ENCODE measurements at places on chromosomes 11 and 22. TPM values are rescaled to one million over a fixed set of nuclear protein-coding genes. Genes with fewer than 3 reads are reported as not detected.

DNA sequence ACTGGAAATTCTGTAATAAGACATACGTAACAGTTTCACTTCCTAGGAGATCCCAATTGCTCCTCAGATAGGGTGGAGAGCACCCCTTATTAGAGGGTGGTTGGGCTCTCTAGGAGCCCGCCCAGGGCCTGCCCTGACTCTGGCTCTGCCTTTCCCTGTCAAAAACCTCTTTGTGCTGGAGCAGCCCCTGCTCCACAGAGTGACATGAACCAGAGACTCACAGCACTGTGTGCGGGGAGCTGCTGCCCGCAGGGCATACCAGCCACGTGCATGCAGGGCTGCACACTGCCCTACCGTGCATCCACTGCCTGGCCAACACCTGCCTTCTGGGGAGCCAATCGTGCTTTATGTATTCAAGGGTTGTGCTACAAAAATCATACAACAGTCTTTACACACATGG lies 24.3 kb downstream of the KCNQ1OT1 start:
- H3K27me3 ChIP-seq = no peaks in the 10 kb centered on the region
- DNase-seq = peak; percentile 4
- no peak overlapping the region for H3K27ac ChIP-seq
- peaks cover 4% of the 10 kb centered on the region for H3K4me1 ChIP-seq
- no peaks in the 10 kb centered on the region for H3K36me3 ChIP-seq

- H3K4me3 ChIP-seq = no peak overlapping the region
- H3K4me1 ChIP-seq = peaks cover 6% of the 10 kb centered on the region
- no peaks in the 10 kb centered on the region for H3K27me3 ChIP-seq
- no peak overlapping the region for H3K27ac ChIP-seq
- H3K36me3 ChIP-seq = no peaks in the 10 kb centered on the region
These were observed 33.1 kb downstream of the HIPK3 start for GRCh38 chr11:33290319-33290718.

DNA sequence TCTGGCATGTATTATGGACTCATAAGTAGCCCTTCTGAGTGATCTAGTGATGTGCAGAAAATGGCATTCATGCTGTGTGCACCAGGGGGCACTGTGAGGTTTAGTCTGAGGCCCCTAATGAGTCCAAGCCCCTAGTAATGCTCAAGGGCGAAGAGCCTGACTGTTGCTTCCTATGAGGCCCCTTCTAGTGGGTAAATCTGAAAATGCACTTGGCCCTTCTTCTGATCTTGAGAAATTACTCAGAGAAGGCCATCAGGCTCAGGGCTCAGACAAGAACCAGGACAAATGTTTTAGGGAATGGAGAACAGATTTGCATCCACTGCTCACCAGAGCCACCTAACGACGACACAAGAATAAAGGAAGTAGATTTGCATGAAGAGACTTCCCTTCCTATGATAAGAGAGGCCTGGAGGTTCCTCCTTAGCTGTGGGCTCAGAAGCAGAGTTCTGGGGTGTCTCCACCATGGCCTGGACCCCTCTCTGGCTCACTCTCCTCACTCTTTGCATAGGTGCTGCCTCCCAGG lies 75.8 kb downstream of the GGTLC2 start:
- no peaks in the 10 kb centered on the region for H3K4me1 ChIP-seq
- no peaks in the 10 kb centered on the region for H3K36me3 ChIP-seq
- no peaks in the 10 kb centered on the region for H3K27me3 ChIP-seq
- peak; percentile 51 for DNase-seq
- H3K27ac ChIP-seq = no peak overlapping the region

C22orf31 gene
- total RNA-seq = 1.8 TPM

DNA sequence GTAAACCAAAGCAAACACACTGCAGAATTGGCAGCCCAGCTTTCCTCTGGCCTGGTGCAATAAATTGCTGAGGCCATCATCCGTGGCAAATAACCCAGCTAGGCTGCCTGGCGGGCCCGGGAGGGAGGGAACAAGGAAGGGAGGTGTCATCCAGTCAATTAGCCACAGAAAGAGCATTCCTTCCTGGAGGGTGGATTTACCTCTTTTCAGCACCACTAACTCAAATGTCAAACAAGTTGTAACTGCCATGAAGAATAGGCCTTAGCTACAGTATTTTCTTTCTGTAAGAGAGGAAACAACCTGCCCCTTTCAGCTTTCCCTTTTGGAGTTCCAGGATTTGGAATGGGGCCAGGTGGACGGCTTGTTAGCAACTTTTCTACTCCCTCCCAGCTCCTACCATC lies 163.8 kb upstream of the BDNF start:
- DNase-seq = no peak
- H3K36me3 ChIP-seq = no peaks in the 10 kb centered on the region
- no peak overlapping the region for H3K4me3 ChIP-seq

- DNase-seq = no peak
- H3K36me3 ChIP-seq = no peaks in the 10 kb centered on the region
- no peak overlapping the region for H3K4me3 ChIP-seq
These were observed 9.8 kb upstream of the SIK2 start for GRCh38 chr11:111592491-111592890.

OR56A5 gene
- total RNA-seq = not detected

VWA5A gene
- 26.6 TPM for total RNA-seq

DNA sequence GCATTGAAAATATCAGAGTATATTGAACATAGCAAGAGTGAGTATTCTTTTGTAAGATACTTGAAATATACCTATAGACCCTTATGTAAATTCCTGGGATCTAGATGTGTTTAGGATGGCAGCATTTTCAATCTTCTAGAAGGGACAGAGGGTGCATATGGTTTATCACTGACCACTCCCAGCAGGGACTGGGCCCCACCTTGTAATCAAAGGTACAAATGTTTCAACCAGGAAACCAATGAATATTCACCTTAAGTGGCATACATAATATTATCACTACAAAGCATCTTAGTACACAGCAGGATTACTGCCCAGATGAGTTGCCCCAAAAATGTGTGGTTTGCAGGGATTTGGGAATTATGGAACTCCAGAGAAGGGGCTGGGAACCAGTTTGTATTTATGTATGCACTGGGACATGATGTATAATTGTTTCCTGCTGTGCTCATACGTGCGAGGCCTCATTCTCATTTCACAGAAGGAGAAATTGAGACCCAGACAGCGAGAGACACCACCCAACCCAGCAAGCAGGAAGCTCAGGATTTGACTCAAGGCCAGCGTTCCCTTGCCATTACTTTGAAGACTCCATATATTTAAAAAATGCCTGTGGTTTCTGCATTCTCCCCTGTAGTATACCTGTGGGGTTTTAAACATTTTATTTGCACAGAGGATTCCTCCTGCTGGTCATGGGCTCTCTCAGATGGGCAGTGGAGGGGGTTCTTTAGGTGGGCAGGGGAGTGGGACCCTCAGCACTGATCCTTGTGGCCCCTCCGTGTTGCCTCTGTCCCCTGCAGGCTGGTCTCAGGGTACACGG lies 5.2 kb downstream of the APOL4 start:
- no peak overlapping the region for H3K4me3 ChIP-seq
- H3K4me1 ChIP-seq = peaks cover 14% of the 10 kb centered on the region
- peak overlapping the region; percentile 24 for H3K27ac ChIP-seq
- DNase-seq = no peak
- H3K36me3 ChIP-seq = no peaks in the 10 kb centered on the region

DNA sequence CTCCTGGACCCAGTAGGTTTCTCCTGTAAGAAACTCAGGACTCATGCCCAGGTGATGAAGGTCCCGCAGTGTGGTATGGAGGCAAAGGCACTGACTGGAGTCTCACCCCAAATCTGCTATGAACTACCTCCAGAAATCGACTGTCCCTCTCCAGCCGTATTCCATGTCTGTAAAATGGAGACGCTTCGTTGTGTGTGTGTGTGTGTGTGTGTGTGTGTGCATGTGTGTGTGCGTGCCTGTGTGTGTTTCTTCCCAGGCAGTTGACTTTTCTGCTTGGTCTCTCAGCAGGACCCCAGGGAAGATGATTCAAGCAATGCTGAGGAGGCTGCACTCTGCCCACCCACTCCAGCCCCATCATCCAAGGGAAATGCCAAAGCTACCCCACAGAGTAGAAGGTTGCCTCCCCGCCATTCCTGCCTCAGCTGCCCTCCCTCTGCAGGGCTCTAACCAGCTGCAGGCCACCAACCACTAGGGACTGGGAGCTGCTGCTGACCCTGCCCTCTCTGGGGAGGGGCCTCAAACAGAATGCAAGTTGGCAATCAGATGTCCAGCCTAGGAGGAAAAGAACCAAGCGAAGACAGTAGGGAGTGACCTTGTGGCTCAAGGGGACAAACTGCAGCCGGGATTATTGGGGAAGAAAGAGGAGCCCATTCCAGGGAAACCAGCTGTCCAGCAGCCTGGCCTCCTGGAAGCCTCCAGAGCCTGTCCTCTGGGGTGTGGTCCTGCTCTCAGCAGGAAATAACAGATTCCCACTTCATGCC lies 56.2 kb downstream of the SLC22A12 start:
- no peak for DNase-seq
- H3K4me1 ChIP-seq = peaks cover 14% of the 10 kb centered on the region
- no peak overlapping the region for H3K27ac ChIP-seq
- H3K27me3 ChIP-seq = no peaks in the 10 kb centered on the region
- no peaks in the 10 kb centered on the region for H3K36me3 ChIP-seq

PRODH gene
- 5.6 TPM for total RNA-seq

GRCh38 chr11:32056438-32056837 lies 34.4 kb upstream of the RCN1 start:
- H3K27ac ChIP-seq = no peak overlapping the region
- H3K4me3 ChIP-seq = no peak overlapping the region
- H3K27me3 ChIP-seq = no peaks in the 10 kb centered on the region

- no peak overlapping the region for H3K4me3 ChIP-seq
- H3K27ac ChIP-seq = no peak overlapping the region
- DNase-seq = no peak
- no peaks in the 10 kb centered on the region for H3K27me3 ChIP-seq
These were observed 560.9 kb upstream of the ANO5 start for GRCh38 chr11:21631991-21632390.

DNA sequence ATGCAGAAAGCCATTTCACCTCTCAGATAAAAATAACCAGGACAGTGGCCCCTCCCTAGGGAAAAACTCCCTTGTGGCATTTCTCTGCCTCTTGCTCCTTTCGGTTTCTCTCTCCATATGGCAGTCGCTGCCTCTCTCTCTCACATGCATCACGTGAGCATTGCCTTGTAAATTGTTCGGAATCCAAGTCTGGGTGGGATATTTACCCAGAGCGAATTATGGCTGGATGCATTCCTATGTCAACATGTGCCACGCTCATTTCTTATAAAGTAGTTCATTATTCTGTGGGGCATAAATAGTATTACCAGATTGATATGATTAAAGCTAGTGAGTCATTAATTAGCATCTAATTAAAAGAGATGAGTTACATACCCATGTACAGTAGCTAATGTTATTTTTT lies 392.9 kb downstream of the INSC start:
- no peak overlapping the region for H3K27ac ChIP-seq
- DNase-seq = no peak
- H3K36me3 ChIP-seq = no peaks in the 10 kb centered on the region

PDXP gene
- total RNA-seq = 95.7 TPM

FOLR2 gene
- total RNA-seq = 1.3 TPM

CALCA gene
- not detected for total RNA-seq

GPR83 gene
- total RNA-seq = 0.94 TPM

RFPL1 gene
- total RNA-seq = 0.37 TPM

RAB36 gene
- 7.5 TPM for total RNA-seq

- no peak overlapping the region for H3K4me3 ChIP-seq
- no peaks in the 10 kb centered on the region for H3K4me1 ChIP-seq
- no peak for DNase-seq
- H3K27me3 ChIP-seq = no peaks in the 10 kb centered on the region
- H3K36me3 ChIP-seq = no peaks in the 10 kb centered on the region
These were observed 8.5 kb downstream of the ST14 start for GRCh38 chr11:130168105-130168504.

SAA1 gene
- total RNA-seq = not detected

DNA sequence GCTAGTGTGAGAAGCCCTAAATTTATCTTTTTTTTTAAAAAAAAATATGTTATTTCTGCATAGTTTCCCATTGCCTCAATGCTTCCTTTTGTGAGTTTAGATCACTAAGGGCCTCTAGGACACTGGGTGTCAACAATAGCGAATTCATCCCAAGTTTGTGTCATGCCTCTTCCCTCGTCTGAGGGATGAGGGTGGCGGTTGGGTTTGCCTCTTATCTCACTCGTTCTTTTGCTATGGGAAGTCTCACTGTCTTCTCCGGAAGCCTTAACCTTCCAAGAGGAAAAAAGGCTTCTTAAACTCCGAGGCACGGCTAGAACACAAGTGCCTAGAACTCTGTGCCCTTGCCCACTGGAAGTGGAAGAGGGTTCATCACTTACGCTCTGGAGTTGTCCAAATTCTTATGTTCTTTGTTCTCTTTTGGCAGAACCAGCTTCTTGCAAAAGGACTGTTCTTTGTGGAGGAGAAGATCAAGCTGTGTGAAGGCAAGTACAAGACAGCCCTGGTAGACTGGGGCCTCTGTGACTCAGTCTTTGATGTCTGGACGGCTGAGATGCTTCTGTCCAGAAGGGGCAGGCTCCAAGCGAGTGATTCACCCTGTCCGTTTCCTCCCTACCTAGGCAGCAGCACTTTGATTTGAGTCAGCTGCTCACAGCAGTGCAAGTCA lies 78.5 kb downstream of the TRAF6 start:
- peaks cover 5% of the 10 kb centered on the region for H3K4me1 ChIP-seq
- peak; percentile 30 for DNase-seq
- no peaks in the 10 kb centered on the region for H3K27me3 ChIP-seq
- no peak overlapping the region for H3K4me3 ChIP-seq
- H3K27ac ChIP-seq = no peak overlapping the region
- no peaks in the 10 kb centered on the region for H3K36me3 ChIP-seq

BAIAP2L2 gene
- 8.8 TPM for total RNA-seq

DNA sequence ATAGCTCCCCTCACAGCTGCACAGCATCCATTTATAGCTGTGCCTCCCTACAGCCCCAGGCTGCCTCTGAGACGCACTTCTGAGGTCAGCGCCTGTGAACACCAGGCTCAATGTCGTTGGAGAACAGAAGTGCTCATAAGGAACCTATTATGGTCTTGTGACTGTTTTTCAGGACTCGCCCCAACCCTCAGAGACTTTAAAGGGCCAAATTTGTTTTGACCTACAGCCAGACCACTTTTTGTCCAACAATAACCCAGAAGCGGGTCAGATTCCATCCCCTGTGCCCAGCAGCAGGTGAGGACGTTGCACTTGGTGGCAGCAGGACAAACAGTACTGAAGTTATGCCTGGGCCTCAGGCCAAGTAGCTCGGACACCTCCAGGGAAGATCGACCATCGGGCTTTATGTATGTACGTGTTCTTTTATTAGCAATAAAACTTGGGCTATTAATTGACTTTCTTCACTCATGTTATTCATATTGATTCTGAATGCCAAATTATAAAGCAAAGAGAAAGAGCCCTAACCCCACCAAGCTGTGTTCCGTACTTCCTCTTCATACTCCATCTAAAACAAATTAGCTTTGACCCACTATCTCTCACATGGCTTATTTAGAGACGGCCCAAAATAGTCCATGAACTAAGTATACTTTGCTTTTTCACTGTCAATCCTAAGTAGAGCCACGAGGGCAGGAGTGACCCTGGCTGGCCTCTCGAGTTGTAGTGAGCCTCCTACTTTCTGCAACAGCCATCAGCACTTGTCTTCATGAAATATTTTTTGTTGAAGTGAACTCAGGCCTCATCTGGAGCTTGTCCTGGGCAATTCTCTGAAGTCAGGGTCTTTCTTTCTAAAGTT lies 92.3 kb upstream of the PAX6 start:
- no peaks in the 10 kb centered on the region for H3K27me3 ChIP-seq
- no peak for DNase-seq
- H3K27ac ChIP-seq = no peak overlapping the region
- no peaks in the 10 kb centered on the region for H3K36me3 ChIP-seq

Measured in testis (tissue), 5 donors.